Stimulated activated CD4-positive, alpha-beta T cell treated with anti-CD3 and anti-CD28 coated beads, Interleukin-15, amount 100 ng/mL, for 1 hour (primary cell): ENCODE measurements at places on chromosomes 3 and 15.

- peak; percentile 58 for DNase-seq
Observed at GRCh38 chr15:74489518-74490338, 28.8 kb upstream of the UBL7 start.

DNA sequence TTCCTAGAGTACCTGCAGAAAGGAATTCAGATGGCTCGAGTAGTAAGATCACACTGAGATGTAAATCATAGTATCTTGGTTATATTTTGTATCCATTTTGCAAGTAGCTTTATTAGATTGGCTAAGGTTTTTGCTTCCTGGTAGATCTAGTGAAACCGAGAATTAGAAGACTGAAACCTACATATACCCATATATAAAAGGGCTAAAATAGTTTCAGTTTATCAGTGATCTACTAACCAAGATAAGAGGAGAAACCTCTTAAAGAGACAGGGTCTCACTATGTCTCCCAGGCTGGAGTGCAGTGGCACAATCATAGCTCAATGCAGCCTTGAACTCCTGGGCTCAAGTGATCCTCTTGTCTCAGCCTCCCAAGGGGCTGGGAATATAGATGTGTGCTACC is 135.3 kb downstream of the PCCB start:
- no peak for DNase-seq

DNA sequence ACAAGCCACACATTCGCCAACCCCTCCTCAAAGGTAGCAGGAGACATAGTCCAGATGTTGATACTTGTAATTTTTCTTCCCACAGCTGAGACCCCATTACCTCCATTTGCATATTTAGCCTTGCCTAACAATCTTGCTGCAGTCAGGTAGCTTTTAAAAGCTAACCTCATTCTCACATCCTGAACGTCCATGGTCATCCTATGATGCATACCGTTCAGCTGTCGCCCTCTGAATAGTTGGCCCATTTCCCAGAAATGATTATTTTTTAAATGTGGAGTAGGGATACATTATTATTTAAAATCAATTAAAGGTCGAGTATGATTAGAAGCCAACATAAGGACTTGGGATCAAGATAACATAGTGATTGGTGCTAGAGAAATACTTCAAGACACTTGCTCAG is 165.0 kb downstream of the MEX3B start:
- no peak for DNase-seq

DNA sequence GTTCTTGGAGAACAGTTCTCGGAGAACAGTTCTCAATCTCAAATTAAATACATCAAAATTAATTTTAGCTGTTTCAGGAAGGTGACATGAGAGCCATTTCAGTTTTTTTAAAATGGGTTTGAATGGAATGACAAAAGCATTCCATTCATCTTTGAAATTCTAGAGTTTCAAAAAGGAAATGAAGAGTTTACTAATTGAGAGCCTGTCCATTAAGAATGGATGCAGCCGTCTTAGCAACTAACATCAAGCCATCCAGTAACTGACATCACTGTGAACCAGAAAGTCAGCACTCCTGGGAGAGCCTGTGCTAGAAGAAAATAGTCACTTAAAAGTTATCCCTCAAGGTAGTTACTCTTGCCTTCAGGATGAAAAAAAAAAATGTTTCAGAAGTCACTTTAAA is 47.0 kb upstream of the FSTL1 start:
- no peak for DNase-seq

DNA sequence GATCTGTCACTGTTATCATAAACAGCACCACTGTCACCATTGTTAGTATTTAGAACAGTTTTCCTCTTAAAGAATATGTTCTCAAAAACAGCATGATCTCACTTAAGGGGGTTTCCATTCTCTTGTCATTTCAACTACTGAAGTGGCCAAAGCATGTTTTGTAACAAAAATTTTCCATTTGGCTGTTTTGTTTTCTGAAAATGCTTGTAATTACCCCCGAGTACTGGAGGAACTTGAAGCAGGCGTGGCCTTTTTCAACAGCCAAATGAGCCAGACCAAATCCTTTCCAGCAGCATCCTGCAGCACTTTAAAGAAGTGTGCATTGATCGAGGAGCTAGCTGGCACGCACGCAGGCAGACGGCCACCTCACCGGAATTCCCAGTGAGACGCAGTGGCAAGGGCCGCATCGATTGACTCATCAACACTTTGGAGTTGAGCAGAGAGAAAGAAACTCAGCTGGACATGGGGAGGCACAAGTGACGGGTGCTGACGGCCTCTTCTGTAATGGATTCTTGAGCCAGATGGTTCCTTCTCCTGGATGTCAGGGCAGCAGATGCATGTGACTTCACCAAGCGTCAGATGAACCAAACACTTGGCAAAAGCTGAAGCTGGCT is 234.3 kb upstream of the IGF1R start:
- no peak for DNase-seq

- DNase-seq, result no peak
Observed at GRCh38 chr15:25691544-25692430, 171.3 kb downstream of the ATP10A start.

- DNase-seq, result no peak
Observed at GRCh38 chr3:133575086-133575485, 1.6 kb downstream of the CDV3 start.

DNA sequence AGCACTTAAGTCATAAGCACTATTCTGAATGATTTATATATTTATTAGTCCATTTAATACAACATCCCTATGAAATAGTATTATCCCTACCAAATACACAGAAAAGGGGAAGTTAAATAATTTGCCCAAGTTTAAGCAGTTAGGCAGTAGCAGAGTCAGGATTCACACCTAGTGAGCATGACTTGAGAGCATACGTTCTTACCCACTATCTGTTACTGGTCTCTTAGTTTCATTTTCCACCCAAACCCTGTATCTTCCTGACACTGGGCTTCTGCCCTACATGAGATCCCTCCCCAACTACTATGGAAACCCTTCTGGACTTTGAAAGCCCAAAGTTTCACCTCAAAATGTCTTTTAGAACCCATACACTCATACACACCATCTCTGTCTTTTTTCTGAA is 4.4 kb upstream of the ATOSA start:
- no peak for DNase-seq

DNA sequence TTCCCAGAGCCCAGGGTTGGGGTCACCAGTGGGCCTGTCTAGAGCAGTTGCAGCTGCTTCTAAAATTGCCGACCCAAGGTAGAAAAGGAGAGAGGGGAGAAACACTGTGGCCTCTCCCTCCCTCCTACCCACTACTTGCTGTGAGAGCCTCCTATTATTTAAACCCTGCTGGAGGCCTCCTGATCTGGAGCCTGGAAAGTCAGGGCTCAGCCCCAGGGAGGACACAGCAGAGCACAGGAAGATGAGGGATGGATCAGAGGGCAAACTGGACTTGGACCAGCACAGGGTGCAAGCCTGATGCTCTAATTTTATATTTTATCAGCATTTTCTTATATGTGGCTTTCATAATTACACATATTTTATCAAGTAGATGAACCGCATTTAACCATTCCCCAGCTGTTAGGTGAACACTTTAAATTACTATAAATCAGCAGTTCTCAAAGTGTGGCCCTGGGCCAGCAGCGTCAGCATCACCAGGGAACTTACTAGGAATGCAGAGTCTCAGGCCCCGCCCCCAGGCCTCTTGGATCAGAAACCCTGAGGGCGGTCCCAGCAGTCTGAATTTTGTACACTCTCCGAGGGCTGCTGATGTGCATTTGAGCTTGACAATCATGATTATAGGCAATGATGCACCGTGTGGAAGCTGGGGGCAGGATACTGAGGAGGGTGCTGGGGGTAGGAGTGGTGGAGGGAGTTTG is 26.7 kb downstream of the SMAD3 start:
- DNase-seq, result no peak

DNA sequence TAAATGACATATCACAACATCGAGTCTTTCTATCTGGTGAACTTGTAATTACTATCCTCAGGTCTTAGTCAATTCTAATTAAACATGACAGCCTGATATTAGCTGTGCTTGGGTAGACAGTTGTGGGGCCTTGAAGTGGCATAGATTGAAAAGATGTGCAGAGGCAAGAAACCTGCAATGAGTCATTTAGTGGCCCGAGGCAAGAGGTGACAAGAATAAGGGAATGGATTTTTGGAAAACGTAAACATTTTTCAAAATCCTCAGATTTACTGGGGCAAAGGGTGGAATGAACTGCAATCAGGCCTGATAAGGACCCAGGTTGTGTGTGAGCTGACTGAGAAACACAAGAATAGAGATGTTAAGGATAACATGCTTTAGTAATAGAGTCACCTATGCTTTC is 29.5 kb upstream of the ULK4 start:
- no peak for DNase-seq

- DNase-seq, result no peak
Observed at GRCh38 chr15:98651036-98651481, 2.7 kb downstream of the IGF1R start.

GRCh38 chr3:125684199-125684598 is 88.9 kb upstream of the OSBPL11 start:
- DNase-seq, result no peak

DNA sequence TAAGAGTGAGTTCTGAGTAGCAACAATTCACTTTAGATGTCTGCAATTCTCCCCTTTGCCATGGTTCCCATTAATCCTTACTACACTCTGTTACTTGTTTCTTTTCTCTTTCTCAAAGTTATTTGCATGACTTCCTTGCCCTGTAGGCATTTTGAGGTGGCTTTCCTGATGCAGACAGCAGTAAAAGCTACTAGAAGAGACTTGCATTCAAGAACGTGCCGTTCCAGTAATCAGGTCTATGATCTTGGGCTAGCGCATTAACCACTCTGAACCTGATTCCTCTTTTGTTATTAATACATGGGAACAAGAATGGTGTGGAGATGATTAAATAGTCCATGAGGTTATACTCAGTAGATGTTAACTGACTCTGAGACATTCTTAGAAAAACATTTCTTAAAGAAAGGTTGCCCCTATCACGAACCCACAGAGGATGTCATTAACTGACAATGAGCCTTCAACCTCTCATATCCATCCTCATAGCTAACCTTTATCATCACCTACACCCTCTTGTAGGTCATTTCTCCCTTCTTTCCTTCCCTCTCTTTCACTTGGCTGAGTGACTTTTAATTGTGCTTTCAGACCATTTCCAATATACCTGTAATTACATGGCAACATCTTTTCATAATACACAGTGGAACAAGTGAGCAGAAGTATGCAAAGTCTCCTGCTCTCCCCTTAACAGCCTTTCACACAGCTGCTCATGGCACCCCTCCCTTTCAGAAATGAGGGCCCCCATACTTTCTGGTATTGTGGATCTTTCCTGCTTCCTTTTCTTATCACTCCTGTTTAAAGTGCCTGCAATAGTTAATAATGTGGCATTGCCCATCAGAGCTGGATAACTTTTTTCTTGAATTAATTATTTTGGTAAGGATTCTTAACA is 175.9 kb downstream of the CHST2 start:
- DNase-seq, result no peak

DNA sequence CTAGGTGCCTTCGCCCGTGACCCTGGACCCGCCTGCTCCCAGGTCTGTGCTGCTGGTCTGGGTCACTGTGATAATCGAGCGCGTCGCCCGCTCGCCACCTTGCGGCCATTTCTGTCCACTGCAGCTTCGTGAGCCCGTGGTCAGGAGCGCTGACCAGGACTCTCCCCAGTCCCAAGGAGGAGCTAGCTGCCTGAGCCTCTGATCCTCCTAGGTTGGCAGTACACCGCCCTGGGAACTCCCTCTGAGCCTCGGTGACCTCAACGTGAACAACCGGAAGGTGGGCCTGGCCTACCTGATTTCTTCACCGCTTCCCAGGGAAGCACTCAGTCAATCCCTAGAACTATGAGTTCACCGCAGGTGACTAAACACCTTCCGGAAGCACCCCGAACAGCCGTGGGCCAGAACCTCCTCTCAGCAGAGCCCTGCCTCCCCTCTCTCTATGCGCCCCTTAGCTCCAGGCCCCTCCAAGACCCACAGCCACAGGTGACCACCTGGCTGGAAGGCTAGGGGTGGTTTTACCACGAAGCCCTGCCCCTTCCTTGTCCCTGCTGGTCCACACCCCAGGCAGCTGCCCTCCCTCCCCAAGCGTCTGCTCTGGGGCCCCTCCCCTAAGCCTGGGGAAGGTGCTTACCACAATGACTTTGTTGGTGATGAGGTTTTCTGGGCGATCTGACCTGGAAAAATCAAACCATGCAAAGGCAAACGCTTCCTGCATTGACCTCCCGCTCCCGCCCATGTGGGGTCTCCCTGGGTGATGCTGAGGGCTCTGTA is 9.7 kb downstream of the PLA2G4D start:
- no peak for DNase-seq

GRCh38 chr3:183868796-183869195 is 15.9 kb downstream of the PARL start:
- DNase-seq, result no peak

- DNase-seq, result no peak
Observed at GRCh38 chr3:46996689-46997452, 17.4 kb downstream of the NBEAL2 start.

GRCh38 chr3:52084216-52084945 is 28.0 kb upstream of the DUSP7 start:
- no peak for DNase-seq

DNA sequence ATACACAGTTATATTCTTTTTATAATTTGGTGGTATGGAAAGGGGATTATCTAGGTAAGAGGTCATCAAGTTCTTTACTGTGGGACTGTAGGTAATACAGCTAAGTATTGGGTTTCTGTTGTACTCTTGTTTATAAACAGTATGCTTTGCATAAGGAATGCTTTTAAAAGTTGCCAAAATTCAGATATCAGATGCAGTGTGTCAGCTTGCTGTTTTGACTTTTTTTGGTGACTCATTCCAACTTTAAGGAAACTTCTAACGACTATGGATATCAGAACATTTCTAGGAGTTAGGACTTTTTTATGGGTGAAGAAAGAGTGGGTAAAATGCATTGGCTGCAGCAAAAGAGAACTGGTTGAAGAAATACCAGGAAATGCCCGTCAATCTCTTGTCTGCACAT is 2.8 kb downstream of the SCAANT1 start:
- no peak for DNase-seq

DNA sequence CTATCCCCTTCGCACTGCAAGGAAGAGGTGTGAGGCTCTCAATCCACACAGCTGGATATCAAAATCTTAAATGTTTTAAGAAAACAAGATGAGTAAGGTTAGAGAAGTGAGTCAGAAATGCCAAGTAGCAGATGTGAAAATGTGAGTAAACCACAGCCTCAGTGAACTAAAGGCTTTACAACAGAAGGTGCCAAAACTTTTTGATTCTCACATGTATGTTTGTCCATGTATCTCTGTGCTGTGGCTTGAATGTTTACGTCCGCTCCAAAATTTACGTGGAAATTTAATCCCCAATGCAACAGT is 126.8 kb upstream of the PFN2 start:
- no peak for DNase-seq
